Amniotic stem cell (primary cell): ENCODE measurements at places on chromosomes 7 and 10.

DNA sequence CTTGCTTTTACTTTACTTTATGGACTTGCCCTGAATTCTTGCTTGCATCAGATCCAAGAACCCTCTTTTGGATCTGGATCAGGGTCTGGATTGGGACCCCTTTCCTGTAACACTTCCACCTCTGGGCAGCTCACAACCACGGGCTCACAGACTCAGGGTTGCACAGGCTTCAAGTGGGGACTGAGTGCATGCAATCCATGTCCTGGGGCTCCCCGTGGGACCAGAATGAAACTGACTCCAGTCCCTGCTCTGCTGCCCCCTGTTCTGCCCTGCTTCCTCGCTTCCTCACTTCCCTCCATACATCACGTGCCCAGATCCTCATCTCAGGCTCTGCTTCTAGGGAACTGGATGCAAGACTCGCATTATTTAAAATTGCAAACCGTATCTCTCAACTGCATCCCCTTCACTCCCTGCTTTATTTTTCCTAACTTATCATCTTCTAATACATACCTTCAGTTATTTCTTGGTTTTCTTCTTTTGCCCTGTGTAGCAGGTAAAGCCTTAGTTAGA, 23.3 kb upstream of the INMT start:
- no peak for DNase-seq

DNA sequence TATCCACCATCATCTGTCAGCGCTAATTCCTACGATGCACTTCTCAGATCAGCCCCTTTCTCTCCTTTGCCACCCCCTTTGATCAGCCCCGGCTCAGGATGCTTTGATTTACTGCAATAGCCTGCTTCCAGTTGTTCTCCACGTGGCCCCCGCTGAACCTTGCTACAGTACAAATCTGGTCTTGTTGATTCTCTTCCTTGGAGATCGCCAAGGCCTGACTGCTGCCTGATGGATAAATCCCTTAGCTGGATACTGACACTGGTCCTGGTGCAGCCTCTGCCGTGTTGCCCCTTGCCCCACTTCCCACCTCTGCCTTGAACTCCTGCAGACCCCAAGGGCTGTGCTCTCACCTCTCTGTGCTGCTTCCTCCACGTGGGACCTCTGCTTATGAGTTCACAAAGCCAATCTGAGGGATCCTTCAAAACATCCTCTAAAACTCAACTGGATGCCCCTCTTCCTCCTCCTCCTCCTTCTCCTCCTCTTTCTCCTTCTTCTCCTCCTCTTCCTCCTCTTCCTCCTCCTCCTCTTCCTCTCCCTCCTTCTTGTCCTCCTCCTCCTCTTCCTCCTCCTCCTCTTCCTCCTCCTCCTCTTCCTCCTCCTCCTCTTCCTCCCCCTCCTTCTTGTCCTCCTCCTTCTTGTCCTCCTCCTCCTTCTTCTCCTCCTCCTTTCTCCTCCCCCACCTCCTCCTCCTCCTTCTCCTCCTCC, 15.3 kb downstream of the PLXNA4 start:
- DNase-seq = no peak

GRCh38 chr10:114479307-114479706, 75.0 kb upstream of the AFAP1L2 start:
- DNase-seq = no peak

DNA sequence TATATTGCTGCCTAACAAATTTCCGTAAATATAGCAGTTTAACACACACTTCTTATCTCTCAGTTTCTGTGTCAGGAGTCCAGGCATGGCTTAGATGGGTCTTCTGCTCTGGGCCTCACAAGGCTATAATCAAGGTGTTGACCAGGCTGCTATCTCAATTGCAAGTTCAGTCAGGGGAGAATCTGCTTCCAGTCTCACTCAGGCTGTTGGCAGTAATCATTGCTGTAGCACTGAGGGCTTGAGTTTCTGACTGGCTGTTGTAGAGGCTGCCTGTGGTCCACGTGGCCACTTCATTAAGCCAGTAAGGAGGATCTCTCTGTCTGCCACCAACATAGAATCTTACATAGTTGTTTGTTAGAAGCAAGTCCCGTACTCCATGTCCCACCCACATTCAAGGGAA, 138.4 kb downstream of the ST7 start:
- no peak for DNase-seq

DNA sequence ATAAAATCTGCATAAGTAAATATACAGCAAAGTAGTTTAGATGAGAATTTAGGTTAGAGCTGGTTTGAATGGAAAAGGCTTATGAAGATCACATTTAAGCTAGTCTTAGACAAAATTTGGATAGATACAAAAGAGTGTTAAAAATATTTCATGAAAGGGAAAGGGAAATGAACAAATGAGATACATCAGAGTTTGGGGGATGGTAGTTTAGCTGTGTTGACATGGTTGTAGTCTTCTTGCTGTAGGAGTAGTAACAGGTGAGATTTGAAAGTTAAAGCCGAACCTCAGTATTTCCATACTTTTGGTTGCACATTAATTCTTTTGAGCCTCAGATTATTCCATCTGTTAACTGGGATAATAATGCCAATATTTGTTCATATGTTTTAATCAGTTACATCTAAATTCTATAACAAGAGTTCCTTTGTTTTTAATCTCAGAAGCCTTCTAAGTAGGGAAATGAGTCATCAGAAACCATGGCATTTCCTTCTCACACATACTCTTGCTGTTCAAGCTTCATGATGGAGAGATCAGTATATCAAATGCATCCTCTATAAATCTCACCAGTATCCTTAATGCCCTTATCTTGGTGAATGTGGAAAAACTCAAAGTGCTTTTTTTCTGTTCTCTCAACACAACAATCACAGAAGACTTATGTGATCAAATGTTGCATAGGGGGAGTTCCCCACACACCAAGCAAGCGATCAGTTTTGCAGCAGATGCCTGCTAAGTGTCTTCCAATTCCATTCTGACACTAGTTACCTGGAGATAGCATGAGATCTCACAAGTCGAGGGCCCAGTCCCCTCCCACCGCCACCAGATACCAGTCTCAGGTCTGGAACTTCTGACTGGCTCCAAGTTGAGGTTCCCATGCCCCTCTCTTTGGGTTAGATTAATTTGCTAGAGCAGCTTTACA, 84.7 kb downstream of the MAPK8 start:
- DNase-seq = no peak

DNA sequence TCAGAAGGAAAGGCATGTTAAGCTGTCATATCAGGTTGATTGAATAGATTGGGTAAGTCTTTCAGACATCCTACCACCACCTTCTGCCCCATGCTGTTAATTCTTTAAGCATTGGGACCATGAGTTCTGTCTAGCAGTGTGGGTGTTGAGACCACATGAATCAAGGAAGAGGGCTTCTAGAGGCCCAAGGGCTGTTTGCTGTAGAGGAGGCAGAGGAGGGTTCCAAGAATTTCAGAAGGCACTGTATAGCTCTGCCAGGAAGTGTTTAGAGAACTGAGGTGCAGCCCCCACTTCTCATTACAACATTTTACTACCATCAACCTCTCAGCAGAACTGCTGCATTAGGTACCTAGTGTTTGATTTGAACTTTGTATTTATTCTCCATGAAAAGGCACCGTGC, 720.2 kb downstream of the AUTS2 start:
- DNase-seq = no peak

DNA sequence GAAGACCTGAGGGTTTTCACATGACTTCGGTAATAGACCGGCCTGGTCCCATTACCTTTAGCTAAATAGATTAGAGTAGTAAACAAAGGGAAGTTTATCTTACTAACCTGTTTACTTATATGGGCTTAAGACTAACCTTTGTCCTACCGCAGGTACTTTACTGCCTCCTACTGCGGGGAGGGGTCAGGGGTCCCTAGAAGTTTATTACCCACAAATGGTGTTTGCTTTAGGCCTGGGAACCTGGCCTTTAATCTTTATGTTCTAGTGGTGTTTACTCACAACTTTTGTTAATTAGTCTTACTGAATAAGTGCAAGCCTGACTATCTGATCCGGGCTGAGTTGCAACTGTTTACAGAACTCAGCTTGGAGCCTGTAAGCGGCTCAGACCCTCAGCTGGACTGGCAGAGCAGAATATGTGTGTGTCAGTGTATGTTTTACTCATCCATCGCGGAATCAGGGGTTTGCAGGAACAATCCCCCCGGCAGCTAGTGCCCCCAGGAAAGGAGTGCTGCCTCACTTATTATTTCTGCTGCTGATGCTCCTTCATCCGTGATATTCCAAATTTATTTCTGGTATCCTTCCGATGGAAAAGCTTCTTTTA, 578.9 kb upstream of the SEMA3D start:
- no peak for DNase-seq

GRCh38 chr7:94160719-94161435, 156.7 kb upstream of the BET1 start:
- no peak for DNase-seq

DNA sequence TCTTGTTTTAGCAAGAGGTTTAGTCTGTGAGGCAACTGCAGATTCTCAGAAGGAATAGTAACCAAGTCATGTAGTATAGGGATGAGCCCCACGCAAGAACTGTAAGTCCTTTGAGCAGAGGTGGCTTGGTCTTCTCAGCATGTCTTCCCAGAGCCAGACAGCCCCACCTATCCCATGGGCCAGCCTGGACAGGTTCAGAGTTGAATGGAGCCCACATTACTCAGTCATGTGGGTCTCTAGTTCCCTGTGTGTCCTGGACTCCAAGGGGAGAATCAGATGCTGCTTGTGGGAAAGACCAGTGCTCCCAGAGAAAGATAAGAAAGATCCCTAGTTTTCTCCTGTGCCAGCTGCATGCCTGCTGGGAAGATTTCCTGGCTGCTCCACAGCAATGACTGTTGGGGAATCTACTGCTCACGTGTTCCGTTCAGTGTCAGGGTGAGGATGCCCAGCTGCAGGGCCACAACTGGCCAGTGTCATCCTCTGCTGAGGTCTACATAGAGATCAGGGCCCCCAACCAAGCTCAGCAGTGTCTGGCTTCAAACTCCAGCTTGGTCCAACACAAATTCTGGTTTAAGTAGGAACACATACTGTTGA, 66.9 kb upstream of the UNC5B start:
- DNase-seq = no peak

GRCh38 chr10:57186201-57186600, 825.1 kb upstream of the ZWINT start:
- no peak for DNase-seq

DNA sequence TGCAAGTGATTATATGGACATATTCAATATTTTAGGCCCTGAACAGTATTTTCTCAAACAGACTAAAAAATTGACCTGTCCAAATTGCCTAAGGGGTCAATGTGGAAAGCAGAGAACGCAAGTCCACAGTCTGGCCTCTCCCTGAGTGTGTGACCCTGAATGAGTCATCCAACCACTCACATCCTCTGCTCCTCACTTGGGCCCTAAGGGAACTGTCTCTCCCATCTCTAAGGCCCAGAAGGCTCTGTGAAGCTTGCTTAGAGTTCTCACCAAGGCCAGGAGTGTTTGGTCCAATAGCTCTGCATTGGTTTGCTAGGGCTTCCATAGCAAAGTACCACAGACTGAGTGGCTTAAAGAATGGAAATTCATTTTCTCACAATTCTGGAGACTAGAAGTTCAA, 155.1 kb downstream of the LSM5 start:
- DNase-seq = no peak

DNA sequence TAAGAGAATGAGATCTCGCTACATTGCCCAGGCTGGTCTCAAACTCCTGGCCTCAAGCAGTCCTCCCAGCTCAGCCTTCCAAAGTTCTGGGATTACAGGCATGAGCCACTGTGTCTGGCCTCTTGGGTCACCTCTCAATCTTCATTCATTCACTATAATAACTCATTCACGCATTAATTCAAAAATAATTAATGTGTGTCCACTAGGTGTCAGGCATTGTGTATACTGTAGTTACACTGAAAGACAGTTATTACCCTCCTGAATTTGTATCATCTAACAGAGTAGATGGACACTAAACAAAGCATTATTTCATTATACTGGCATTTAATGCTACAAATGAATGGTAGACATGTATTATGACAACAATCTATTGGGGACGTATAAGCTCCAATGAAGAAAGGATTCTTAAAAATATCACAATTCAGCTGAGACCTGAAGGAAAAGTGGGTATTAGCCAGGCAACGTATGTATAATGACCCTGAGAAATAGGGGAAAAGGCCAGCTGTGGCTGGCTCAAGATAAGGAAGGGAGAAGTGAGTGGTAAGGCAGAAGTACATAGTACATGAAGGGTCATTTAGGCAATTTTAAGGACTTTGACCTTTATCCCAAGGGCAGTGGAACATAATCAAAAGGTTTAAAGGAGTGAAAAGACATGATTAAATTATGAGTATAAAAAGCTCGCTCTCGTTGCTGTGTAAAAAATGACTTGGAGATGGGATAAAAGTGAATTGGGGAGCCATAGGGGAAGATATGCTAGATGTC, 150.7 kb downstream of the BTAF1 start:
- DNase-seq = no peak
